ENCODE measurements at places on chromosomes 2 and 18.
A peak's percentile ranks its signal among the peaks of the same experiment; 100 is the strongest.

DNA sequence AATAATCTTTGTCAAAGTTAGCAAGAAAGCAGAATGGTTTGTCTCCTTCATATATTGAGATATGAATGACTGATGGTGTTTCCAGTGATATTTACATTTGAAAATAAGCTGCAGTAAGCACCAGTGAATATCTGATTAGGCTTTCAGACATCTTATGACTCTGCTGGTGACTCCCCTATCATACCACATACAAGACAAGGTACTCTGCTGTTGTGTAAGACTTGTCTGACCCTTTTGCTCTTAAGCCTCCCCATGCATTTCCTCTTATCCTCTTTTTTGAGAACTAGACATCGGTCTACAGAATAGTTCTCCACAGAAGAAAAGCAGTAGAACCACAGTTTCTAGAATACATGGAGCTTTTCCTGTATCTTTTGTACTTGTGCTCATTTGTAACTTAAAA lies 9.3 kb downstream of the POLI start:
- no peak for DNase-seq

DNA sequence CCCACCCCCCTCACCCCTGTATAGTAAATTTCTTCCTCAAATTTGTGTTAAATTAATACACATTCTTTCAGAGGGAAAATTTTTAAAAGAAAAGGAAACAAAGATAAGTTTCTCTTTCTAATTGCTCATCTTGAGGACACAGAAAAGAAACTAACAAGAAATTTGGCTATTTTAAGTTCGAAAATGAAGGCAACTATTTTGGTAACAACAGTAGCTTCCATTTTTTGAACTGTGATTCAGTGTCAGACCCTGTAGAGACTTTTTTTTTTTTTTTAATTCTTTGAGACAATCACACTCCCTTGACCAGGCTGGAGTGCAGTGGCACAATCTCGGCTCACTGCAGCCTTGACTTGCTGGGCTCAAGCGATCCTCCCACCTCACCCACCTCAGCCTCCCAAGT lies 194.9 kb downstream of the SS18 start:
- DNase-seq: no peak

GRCh38 chr2:183026424-183026823 lies 11.8 kb downstream of the NCKAP1 start:
- no peak for DNase-seq

GRCh38 chr2:151670846-151671597 lies 63.3 kb downstream of the NEB start:
- no peak for DNase-seq

GRCh38 chr2:105344704-105345345 lies 7.5 kb downstream of the C2orf49 start:
- DNase-seq: no peak

DNA sequence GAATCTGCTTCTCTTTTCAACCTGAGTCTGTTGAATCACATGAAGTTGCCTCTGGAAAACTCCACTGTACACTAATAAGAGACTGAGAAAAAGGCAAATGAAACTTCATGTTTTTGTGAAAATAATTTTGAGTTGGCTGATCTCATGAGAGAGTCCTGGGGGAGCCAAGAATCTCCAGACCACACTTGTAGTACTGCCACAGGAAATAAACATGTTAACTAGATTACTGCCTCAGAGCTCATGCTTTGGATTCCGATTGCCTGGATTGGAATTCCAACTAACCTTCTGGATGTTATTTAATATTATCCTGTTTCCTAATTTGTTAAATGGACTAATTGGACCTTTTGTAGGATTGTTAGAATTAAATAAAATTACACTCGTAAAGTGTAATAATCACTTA lies 25.2 kb downstream of the NUP35 start:
- DNase-seq: no peak

- DNase-seq: no peak
Observed at GRCh38 chr2:231891514-231891905, 34.7 kb downstream of the NPPC start.

DNA sequence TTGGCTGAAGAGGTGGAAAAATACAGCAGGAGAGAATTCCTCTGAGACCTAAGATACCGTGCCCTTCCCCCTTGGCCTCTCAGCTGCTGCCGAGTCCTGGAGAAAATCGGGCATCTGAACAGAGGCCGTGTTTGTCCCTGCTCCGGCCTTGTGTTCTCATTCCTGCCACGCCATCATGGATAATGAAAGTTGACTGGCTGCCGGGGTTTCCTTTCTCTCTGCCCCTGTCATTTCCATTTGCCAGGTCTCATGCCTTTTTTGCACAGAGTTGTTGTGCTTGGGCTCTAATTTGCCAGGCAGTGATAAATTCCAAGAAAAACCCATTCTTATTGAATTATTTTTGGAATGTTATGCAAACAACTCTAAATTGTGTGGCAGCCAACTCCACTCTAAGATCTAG lies 496.9 kb upstream of the TNP1 start:
- no peak for DNase-seq

GRCh38 chr18:39701055-39701783 lies 2135.6 kb upstream of the CELF4 start:
- DNase-seq: no peak

GRCh38 chr2:217153510-217153909 lies 293.6 kb upstream of the TNP1 start:
- no peak for DNase-seq

GRCh38 chr2:16526193-16526592 lies 139.4 kb downstream of the CYRIA start:
- DNase-seq: no peak

- DNase-seq: no peak
Observed at GRCh38 chr18:50527636-50528307, 32.1 kb upstream of the MAPK4 start.

- DNase-seq: no peak
Observed at GRCh38 chr2:18536100-18536499, 24.4 kb downstream of the RDH14 start.

GRCh38 chr2:21328177-21328576 lies 204.4 kb downstream of the TDRD15 start:
- no peak for DNase-seq

GRCh38 chr2:214410918-214411554 lies at the start of gene VWC2L:
Gene VWC2L, plus strand, starts transcription at chr2:214411054. Its CDS starts 3,140 bp downstream, at chr2:214414194.
- no peak for DNase-seq

DNA sequence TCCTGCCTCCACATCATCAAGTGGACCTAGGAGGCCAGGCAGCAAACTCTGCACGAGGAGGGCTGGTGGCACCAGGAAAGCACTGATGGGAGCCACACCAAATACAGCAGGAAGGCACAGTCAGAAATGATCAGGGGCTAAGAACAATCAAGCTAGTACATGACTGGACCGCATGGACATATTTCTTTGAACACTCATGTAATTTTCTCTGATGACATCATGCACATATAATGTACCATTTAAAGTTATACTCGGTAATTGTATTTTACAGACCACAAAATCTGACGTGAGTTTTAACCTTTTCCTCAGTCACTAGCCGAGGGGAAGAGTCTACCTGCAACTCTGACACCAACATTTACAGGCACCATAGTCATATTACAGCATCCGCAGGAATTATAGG lies 76.7 kb downstream of the XDH start:
- no peak for DNase-seq

DNA sequence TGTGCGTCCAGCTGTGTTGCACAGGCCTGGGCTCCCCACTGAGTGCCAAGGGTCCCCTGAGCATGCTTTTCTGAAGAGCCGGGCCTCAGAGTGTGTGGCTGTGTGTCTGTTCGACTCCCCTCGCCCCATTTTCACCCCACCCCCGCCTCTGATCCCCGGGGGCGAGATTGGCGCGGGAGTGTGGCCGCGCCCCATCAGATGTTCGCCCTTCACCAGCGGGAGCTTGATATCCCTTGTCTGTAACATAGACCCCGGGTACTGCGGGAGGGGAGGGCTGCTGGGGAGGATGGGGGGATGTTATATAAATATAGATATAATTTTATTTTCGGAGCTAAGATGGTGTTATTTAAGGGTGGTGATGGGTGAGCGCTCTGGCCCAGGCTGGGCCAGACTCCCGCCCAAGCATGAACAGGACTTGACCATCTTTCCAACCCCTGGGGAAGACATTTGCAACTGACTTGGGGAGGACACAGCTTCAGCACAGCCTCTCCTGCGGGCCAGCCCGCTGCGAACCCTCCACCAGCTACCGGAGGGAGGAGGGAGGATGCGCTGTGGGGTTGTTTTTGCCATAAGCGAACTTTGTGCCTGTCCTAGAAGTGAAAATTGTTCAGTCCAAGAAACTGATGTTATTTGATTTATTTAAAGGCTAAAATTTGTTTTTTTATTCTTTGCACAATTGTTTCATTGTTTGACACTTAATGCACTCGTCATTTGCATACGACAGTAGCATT lies 1.5 kb downstream of the RHOB start:
- no peak for DNase-seq

- no peak for DNase-seq
Observed at GRCh38 chr18:1760901-1761300, 810.4 kb downstream of the METTL4 start.

GRCh38 chr18:77572537-77572936 lies 322.9 kb downstream of the GALR1 start:
- DNase-seq: no peak

DNA sequence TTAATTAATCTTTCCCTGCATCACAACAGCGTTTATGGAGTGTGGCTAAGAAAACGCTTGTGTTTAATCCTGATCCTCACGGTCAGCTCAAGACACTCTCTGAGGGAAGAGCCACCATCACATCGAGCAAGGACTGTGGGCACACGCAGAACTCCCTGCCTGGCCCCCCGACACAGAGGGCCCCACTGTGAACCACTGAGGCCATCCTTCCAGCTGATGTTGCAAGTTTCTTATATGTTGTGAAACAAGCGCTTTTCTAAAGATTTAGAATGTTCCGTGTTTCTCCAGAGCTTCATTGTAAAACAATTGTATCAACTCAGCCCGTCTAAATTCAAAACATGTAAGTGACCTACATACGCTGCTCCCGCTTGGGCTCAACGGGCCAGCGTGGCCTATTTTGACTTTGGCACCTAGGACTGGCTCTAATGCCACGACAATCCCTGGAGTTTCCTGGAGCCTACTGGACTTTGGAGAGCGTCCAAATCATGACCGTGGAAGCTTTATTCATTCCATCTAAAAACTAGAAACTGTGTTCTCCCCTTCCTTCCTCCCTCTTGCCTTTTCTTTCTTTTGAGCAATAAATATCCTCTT lies 34.9 kb downstream of the SERPINE2 start:
- no peak for DNase-seq

DNA sequence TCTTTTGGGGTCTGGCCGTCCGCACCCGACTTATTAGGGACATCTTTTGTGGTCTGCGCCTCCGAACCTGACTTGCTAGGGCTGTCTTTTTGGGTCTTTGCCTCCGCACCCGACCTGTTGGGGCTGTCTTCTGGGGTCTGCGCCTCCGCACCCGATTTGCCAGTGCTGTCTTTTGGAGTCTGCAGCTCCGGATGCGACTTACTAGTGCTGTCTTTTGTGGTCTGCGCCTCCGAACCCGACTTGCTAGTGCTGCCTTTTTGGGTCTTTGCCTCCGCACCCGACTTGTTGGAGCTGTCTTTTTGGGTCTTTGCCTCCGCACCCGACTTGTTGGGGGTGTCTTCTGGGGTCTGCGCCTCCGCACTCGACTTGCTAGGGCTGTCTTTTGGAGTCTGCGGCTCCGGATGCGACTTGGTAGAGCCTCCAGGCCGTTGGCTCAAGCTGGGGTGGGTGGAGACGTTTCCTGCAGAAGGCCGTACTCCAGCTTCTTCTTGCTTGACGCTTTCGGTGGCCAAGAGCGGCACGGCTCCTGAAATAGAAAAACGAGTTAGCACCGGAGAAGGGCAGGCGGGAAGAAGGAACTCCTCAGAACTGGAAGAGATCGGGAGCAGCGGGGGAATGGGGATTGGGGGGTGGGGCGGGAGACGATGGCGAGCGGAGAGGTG lies 498 bp downstream of the TGOLN2 start:
- DNase-seq: peak; percentile 60

All from germinal center (tissue), 1 donor.